Activated CD4-positive, alpha-beta T cell treated with anti-CD3 and anti-CD28 coated beads, Interleukin-2, amount 10 ng/mL, durations not matched to agents 7 days and 5 days (primary cell): ENCODE measurements at places on chromosomes 7 and 10. TPM values are rescaled to one million over a fixed set of nuclear protein-coding genes. Genes with fewer than 3 reads are reported as not detected.
A peak's percentile ranks its signal among the peaks of the same experiment; 100 is the strongest.

GRCh38 chr7:135661311-135662122 is 797 bp upstream of the STMP1 start:
- no peaks in the 10 kb centered on the region for H3K27me3 ChIP-seq
- DNase-seq: peak; percentile 8
- H3K4me1 ChIP-seq: peaks cover 30% of the 10 kb centered on the region
- H3K4me3 ChIP-seq: peak overlapping the region; percentile 87

DNA sequence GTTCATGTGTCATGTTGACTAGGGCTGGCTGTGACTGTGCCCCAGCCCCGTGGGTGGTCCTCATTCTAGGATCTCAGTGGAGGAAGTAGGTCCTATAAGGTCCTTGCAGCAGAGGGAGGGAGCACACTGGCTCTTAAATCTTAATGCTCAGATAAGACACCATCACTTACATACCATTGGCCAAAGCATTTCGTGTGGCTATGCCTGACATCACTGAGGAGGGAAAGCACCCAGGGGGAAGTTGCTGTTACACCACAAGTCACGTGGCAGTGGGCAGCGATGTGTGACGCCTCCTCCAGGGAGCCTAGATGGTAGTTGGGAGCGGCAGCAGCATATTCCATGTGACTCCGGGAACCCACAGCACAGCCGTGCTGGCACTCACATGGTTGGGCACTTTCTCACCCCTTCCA is 224.7 kb upstream of the SH2B2 start:
- H3K27me3 ChIP-seq: no peaks in the 10 kb centered on the region
- no peak for DNase-seq
- no peaks in the 10 kb centered on the region for H3K36me3 ChIP-seq
- H3K27ac ChIP-seq: no peak overlapping the region

- peaks cover 3% of the 10 kb centered on the region for H3K27me3 ChIP-seq
- no peak for DNase-seq
- H3K36me3 ChIP-seq: peaks cover 3% of the 10 kb centered on the region
- H3K27ac ChIP-seq: no peak overlapping the region
Measured at GRCh38 chr10:4008676-4009382, 223.8 kb upstream of the KLF6 start.

GRCh38 chr7:111393011-111393754 is 169.1 kb downstream of the IMMP2L start:
- no peak overlapping the region for H3K27ac ChIP-seq
- no peaks in the 10 kb centered on the region for H3K27me3 ChIP-seq
- H3K36me3 ChIP-seq: no peaks in the 10 kb centered on the region
- no peaks in the 10 kb centered on the region for H3K4me1 ChIP-seq
- DNase-seq: no peak

- H3K4me3 ChIP-seq: no peak overlapping the region
- peaks cover 14% of the 10 kb centered on the region for H3K27me3 ChIP-seq
- DNase-seq: no peak
- H3K4me1 ChIP-seq: peaks cover 8% of the 10 kb centered on the region
- no peaks in the 10 kb centered on the region for H3K36me3 ChIP-seq
Measured at GRCh38 chr10:95783741-95784140, 27.8 kb downstream of the ENTPD1 start.

DNA sequence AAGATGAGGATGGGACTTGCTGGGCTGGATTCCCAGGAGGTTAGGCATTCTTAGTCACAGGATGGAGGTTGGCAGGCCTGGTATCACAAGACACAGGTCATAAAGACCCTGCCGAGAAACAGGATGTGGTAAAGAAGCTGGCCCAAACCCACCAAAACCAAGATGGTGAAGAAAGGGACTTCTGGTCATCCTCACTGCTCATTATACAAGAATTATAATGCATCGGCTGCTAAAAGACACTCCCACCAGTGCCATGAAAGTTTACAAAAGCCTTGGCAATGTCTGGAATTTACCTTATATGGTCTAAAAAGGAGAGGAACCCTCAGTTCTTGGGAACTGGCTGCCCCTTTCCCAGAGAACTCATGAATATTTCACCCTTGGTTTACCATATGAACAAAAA is 345.5 kb upstream of the POM121L12 start:
- H3K36me3 ChIP-seq: no peaks in the 10 kb centered on the region
- no peak for DNase-seq
- no peaks in the 10 kb centered on the region for H3K27me3 ChIP-seq
- no peaks in the 10 kb centered on the region for H3K4me1 ChIP-seq
- no peak overlapping the region for H3K4me3 ChIP-seq

- H3K4me3 ChIP-seq: no peak overlapping the region
- no peak overlapping the region for H3K27ac ChIP-seq
- H3K4me1 ChIP-seq: no peaks in the 10 kb centered on the region
- H3K36me3 ChIP-seq: no peaks in the 10 kb centered on the region
- no peak for DNase-seq
Measured at GRCh38 chr7:50056131-50056530, 36.9 kb downstream of the ZPBP start.

GRCh38 chr10:86106616-86107015 is 260.0 kb downstream of the GRID1 start:
- H3K36me3 ChIP-seq: no peaks in the 10 kb centered on the region
- H3K27me3 ChIP-seq: no peaks in the 10 kb centered on the region
- no peak for DNase-seq

DNA sequence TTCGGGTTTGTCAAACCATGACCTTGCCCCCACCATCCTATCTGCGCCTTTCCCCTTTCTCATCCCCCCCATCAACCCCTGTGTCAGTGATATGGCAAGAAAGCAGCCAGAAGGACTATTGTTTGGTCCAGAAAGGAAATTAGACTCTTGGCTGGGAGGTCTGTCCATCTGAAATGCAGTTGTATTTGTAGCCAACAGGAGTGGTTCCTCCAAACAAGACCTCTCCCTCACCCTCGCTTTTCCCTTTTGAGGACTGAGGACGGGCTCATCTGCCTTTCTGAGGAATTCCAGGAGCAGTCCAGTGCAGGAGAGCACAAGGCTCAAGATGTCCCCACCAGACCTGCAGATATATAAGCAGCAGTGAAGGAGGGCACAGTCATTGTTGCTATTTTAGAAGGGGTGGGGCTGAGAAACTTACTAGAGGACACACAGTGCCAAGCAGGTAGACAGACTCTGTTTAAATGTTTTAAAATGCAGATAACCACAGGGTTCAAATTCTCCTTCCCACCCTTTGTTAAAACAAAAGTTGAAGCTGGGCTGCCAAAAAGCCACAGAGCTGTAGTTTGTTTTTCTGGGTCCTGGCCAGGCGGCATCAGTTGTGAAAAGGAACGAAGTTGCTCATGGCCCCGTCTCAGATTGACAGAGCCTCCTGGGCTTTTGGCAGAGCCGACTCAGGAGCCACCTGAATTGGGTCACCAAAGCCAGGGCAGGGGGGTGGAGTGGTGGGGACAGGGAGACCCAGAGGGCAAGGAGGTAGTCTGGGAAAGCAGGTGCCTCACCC is 37.3 kb downstream of the CYP17A1 start:
- no peaks in the 10 kb centered on the region for H3K27me3 ChIP-seq
- H3K4me3 ChIP-seq: no peak overlapping the region
- peaks cover 42% of the 10 kb centered on the region for H3K36me3 ChIP-seq
- no peak for DNase-seq
- no peak overlapping the region for H3K27ac ChIP-seq

- DNase-seq: no peak
- H3K27ac ChIP-seq: no peak overlapping the region
- H3K4me3 ChIP-seq: no peak overlapping the region
- H3K36me3 ChIP-seq: no peaks in the 10 kb centered on the region
- H3K27me3 ChIP-seq: peaks cover 3% of the 10 kb centered on the region
Measured at GRCh38 chr7:89264126-89264525, 468.6 kb upstream of the TEX47 start.

GRCh38 chr7:86643561-86644281 is at the start of gene GRM3:
Gene GRM3 (plus strand): TSS chr7:86643909. CDS start chr7:86765146, 121,237 bp downstream.
- H3K36me3 ChIP-seq: no peaks in the 10 kb centered on the region
- peaks cover 27% of the 10 kb centered on the region for H3K27me3 ChIP-seq
- no peaks in the 10 kb centered on the region for H3K4me1 ChIP-seq
- DNase-seq: no peak

GRCh38 chr10:6669269-6669859 is 89.3 kb upstream of the PRKCQ start:
- no peak overlapping the region for H3K27ac ChIP-seq
- peaks cover 14% of the 10 kb centered on the region for H3K27me3 ChIP-seq
- H3K36me3 ChIP-seq: no peaks in the 10 kb centered on the region
- no peak overlapping the region for H3K4me3 ChIP-seq
- peaks cover 29% of the 10 kb centered on the region for H3K4me1 ChIP-seq

DNA sequence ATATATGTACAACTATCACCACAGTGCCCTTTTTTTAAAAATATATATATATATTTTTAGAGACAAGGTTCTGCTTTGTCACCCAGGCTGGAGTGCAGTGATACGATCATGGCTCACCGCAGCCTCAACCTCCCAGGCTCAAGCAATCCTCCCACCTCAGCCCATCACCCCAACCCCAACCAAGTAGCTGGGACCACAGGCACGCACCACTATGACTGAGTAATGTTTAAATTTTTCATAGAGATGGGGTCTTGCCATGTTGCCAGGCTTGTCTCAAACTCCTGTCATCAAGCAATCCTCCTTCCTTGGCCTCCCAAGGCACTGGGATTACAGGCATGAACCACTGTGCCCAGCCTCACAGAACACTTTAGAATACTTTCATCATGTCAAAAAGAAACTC is 234.9 kb downstream of the SH2D4B start:
- no peaks in the 10 kb centered on the region for H3K36me3 ChIP-seq
- no peaks in the 10 kb centered on the region for H3K27me3 ChIP-seq
- no peak overlapping the region for H3K27ac ChIP-seq
- H3K4me1 ChIP-seq: no peaks in the 10 kb centered on the region

- H3K4me1 ChIP-seq: peaks cover 22% of the 10 kb centered on the region
- H3K27me3 ChIP-seq: peaks cover 79% of the 10 kb centered on the region
- no peak overlapping the region for H3K4me3 ChIP-seq
- H3K27ac ChIP-seq: no peak overlapping the region
- no peak for DNase-seq
- H3K36me3 ChIP-seq: peaks cover 3% of the 10 kb centered on the region
Measured at GRCh38 chr10:75408509-75408875, 6.9 kb upstream of the ZNF503 start.

DNA sequence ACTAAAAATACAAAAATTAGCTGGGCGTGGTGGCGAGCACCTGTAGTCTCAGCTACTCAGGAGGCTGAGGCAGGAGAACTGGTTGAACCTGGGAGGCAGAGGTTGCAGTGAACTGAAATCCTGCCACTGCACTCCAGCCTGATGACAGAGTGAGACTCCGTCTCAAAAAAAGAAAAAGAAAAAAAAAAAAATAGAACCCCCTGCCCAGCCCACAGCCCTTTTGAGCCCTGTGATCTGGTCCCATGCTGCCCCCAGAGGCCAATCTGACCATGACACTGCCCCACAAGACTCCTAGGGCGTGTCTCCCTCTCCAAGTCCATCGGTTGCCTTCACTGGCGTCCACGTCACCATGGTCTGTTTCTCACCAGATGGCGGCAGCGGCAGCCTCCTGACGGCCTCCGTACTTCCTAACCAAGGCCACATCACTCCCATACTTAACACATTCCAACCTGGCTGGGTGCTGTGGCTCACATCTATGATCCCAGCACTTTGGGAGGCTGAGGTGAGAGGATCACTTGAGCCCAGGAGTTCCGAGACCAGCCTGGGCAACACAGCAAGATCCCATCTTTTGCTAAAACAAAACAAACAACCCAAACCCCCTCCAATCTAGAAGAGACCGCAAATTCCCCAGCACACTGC is 18.0 kb downstream of the STX1A start:
- no peak overlapping the region for H3K27ac ChIP-seq
- peaks cover 3% of the 10 kb centered on the region for H3K4me1 ChIP-seq
- peaks cover 11% of the 10 kb centered on the region for H3K36me3 ChIP-seq
- peak; percentile 29 for DNase-seq

DNA sequence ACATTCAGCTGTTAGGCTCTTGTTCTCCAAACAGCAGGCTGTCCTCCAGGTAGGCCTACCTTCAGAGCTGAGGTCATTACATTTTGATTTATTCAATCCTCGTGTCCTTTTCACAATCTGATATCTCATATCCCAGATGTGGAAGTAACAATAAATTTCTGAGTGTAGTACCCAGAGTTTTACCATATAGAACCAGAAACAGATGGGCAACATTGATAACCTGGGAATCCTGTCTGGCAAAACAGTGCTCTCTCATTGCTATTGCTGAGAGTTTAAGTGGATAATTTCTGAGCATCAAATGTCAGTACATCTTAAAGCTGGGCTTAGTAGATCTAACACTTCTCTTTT is 1007.8 kb downstream of the REEP3 start:
- H3K27me3 ChIP-seq: no peaks in the 10 kb centered on the region
- DNase-seq: no peak
- no peaks in the 10 kb centered on the region for H3K4me1 ChIP-seq

DNA sequence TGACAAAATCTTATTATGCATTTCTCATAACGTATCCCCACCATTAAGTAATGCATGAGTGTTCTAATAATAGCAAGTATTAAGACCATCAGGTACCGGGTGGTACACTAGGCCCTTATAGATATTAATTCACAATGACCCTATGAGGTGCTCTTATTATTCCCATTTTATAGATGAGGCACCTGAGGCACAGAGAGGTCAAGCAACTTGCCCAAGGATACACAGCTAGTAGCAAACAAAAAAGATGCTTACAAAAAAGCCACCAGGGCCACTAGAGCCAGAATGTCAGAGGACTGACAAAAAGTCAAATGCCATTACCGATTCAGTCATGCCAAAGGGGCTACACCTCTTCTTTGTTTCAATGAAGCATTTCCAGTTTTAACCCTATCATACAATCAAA is 5.9 kb downstream of the RSU1 start:
- no peak for DNase-seq
- H3K4me1 ChIP-seq: peaks cover 31% of the 10 kb centered on the region
- H3K27ac ChIP-seq: no peak overlapping the region
- no peak overlapping the region for H3K4me3 ChIP-seq
- no peaks in the 10 kb centered on the region for H3K27me3 ChIP-seq

DNA sequence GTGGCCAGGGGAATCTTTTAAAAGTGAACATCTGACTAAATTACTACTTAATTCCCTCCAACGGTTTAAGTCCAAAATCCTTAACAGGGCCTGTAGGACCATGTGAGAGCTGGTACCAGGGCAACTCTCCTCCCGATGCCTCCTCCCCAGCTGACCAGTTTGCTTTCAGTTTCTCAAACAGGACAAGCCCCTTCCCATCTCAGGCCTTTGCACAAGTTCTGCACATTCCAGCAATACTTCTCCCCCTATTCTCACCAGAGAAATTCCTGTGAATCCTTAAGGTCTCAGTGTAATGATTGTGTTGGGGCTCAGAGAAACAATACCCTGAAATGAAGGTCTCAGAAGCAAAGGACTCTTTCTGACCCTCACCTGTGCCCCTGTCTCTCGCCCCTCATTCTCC is 8.0 kb upstream of the CALHM1 start:
- H3K27me3 ChIP-seq: peaks cover 9% of the 10 kb centered on the region
- H3K4me1 ChIP-seq: peaks cover 58% of the 10 kb centered on the region
- DNase-seq: no peak

GRCh38 chr7:107939573-107940489 is 48.8 kb downstream of the DLD start:
- H3K4me1 ChIP-seq: no peaks in the 10 kb centered on the region
- no peak for DNase-seq
- H3K36me3 ChIP-seq: peaks cover 6% of the 10 kb centered on the region

- H3K27ac ChIP-seq: no peak overlapping the region
- H3K36me3 ChIP-seq: no peaks in the 10 kb centered on the region
- no peak overlapping the region for H3K4me3 ChIP-seq
- H3K27me3 ChIP-seq: peaks cover 9% of the 10 kb centered on the region
Measured at GRCh38 chr7:48551652-48552051, 372.7 kb upstream of the CDC14C start.

Gene SPDYE9
- not detected for total RNA-seq

Gene FFAR4
- total RNA-seq: not detected

Gene TMEM184A
- not detected for total RNA-seq

Gene WNT16
- total RNA-seq: not detected

Gene MSS51
- total RNA-seq: 3.4 TPM

Gene SMKR1
- 1.7 TPM for total RNA-seq

Gene AOC1
- not detected for total RNA-seq

Gene VWC2
- total RNA-seq: not detected
